ENCODE measurements at places on chromosomes 16 and 17.

GRCh38 chr16:360698-361336 is 8.3 kb upstream of the AXIN1 start:
- DNase-seq: no peak

DNA sequence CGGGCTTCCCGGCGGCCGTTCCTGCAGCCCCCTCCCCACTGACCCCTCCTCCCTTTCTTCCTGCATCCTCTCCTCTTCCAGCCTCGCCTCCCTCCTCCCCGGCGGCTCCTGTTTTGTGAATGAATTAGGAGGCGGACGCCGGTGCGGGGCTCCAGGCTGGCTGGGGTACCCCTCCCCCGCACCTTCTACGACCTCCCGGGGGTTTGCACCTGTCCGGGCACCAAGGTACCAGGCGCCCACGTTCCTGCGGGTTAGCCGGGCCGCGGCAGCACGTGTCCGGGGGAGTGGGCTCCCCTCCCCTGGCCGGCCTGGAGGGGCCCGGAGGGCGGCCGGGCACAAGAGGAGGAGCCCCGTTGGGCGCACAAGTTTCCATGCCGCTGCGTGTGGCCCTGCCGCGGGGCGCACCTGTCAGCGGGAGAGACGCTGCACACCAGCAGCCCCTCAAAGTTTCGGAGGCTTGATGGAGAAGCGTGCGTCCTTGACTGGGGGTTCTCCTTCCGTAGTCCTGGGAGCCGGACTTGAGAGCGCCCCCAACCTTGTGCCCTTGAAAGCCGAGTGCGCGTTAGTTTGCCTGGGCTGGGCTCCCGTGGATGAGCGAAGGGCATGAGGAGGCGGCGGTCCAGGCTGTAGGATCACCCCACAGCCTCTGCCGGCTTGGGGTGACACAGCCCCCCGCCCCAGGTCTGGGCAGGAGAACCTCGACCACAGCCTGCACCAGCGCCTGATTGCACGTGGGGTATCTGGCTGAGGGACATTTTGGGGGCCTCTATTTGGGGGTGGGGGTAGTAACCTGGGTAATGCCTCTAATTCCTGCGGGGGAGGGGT is 1.2 kb downstream of the HAS3 start:
- no peak for DNase-seq

GRCh38 chr17:75124041-75124818 is 7.3 kb downstream of the NT5C start:
- peak; percentile 18 for DNase-seq

DNA sequence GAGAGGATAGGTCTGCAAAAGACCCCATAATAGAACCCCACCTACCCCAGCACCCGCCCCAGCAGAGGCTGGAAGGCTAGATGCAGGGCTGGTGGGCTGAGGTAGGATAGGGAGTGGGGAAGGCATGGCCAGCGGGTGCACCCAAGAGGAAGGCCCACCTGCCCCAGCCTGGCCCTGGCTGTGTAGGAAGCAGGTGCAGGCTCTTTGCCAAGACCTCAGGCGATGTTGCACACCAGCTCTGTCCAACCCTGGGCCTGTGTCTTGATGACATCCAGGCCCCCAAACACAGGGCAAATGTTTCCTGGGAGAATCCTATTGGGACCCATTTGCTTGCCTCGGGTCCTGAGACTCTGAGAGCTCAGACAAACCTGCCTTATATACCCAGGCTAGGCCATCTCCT is 12.2 kb downstream of the UNC119 start:
- no peak for DNase-seq

DNA sequence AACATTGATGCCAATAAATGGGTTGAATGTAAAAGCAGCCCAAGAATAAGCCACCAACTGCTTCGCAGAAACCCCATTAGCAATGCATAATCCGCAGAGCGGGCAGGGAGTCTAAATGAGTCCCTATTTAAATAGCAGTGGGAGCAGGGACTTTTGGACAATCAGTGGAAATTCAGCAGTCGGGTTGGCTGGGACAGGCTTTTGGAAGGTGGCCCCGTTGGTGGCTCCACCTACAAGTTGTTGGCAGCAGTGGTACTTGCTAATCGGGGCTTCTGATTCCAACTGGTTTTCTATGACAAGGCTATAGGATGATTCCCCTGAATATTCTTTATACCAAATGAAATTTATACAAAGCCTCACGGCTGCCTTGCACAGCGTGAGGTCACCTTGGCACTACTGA is 86.3 kb downstream of the WDR59 start:
- no peak for DNase-seq

DNA sequence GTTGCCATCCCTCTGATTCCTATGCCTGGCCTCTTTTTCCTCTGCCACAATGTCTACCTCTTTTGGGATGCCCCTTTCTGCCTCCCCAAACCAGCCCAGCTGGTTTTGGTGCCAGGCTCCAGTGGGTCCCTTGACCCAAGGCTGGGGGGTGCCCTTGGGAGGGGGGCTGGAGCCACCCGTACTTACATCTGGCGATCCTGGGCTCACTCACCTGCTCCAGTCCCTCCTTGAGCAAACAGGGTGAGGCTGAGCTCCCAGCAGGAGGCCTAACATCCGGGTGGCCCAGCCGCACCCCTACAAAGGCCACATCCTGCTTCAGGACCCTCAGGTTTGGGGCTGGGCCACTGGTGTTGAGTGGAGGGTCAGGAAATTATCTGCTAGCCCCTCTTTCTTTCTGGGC is 1.2 kb downstream of the ERN2 start:
- DNase-seq: no peak

All from IMR-90 (cell line).